ENCODE measurements at places on chromosomes 3 and 15. TPM values are rescaled to one million over a fixed set of nuclear protein-coding genes. Genes with fewer than 3 reads are reported as not detected.

GRCh38 chr3:160564258-160564911, 986 bp downstream of the KPNA4 start:
- peak; percentile 11 for DNase-seq

DNA sequence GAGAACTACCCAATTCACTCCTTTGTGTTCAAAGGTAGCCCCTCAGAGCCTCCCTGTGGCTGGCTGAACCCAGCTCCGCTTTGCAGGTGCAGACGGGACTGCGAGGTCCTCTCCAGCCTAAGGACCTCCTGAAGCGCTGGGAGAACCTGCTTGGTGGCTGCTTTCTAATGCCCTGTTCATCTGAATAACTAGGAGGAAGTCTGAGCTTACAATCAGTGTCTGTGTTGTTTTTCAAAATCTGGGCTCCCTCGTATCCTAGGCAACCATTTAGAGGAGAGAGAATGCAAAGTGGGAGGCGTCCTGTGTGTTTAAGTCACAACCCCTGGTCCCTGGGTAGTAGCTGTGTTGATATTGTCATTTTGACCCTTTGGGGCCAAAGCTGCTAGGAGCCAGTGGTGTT, 99.9 kb downstream of the GABRG3 start:
- no peak for DNase-seq

- no peak for DNase-seq
Observed at GRCh38 chr15:51982770-51983103, 11.2 kb upstream of the LEO1 start.

DNA sequence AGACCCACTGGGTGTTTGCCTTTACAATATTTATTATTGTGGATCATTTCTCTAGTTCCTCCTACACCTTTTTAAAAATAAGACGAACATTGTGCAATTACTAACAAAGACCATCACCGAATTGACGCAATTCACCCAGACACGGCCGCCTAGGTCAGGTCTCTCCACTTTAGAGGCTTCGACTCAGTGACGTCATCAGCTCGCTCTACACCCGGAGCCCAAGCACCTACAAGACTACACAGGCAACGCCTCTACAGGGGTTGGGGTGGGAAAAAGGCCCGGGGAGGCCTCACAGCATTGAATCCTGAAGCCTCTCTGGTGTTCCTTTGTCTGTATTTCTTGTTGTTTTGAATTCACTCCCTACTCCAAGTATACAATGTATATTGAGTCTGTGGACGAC, 16.6 kb downstream of the ZIC4 start:
- DNase-seq = no peak

GRCh38 chr15:58731756-58732535, 17.6 kb downstream of the ADAM10 start:
- no peak for DNase-seq

Gene NEK11
- 1.2 TPM for total RNA-seq

Gene SNX33
- 6.2 TPM for total RNA-seq

GRCh38 chr3:12438318-12438717, 46.0 kb upstream of the TSEN2 start:
- no peak for DNase-seq

Gene DIPK2A
- 16.9 TPM for total RNA-seq

Gene NEO1
- 5.6 TPM for total RNA-seq

DNA sequence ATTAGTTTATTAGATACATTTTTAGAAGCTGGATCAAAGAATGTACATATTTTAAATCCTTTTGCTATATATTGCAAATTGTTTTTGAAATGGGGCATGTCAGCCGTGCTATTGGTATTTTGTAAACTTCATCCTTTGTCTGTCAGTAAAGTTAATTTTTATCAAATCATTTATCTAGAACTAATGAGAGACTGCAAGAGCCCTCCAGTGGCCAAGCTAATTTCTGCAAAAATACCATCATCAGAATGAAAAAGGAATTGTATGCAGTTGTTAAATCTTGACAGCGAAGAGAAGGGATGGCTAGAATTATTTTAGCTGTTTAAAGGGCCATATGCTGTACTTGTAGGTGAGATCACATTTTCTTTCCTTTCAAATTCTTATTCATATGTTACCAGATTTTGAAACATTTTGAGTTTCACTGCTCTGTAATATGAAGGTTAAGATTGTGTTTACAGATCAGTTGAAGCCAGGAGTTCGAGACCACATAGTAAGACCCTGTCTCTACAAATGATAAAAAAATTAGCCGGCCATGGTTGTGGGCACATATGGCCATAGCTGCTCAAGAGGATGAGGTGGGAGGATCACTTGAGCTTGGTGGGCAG, 8.1 kb upstream of the CLDN11 start:
- DNase-seq = no peak

Gene RPL4
- 3,069 TPM for total RNA-seq

Gene GASK1A
- not detected for total RNA-seq

DNA sequence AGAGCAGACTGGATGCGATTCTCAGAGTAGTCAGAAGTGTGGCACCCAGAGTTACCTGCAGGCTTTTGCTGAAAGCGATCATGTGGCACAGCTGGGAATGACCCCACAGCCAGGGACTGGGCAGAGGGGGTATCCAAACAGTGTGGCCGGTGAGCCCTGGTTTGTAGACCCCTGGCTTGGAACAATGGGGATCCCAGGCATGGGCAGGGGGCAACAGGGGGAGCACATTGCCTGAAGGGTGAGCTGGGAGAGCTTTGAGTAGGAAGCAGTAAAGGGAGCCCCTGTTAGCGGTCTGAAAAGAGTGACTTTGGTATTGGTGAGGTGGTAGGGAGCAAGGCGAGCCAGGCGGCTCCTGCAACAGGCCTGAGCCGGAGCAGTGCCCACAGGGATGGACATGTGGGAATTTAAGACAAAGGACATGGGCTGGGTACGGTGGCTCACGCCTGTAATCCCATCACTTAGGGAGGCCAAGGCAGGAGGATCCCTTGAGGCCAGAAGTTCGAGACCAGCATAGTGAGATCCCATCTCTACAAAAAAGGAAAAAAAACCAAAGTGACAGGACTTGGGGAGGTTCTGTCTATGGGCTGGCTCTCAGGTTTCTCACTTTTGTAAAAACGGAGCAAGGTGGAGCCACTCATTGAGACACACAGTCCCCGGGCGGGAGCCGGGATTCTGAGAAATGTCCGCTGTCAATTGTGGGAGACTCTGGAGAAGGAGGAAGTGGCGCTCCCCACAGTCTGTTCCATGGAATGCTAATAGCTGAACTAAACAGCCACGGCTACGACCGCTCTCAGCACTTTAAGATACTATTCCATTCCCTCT, 223.8 kb upstream of the LYSMD4 start:
- no peak for DNase-seq

Gene PARL
- 93.7 TPM for total RNA-seq

Gene CKMT1B
- total RNA-seq = 0.86 TPM

- no peak for DNase-seq
Observed at GRCh38 chr15:62644889-62645742, 397.4 kb upstream of the TPM1 start.

GRCh38 chr3:31196881-31197364, 302.5 kb upstream of the GADL1 start:
- DNase-seq = no peak

GRCh38 chr3:16262174-16262573, 2.6 kb downstream of the DPH3 start:
- no peak for DNase-seq

Gene GHRL
- 2.4 TPM for total RNA-seq

- DNase-seq = no peak
Observed at GRCh38 chr3:98734306-98734705, 28.8 kb upstream of the ST3GAL6 start.

Gene TTLL13
- total RNA-seq = 0.29 TPM

GRCh38 chr3:107931326-107931725, 159.5 kb downstream of the CD47 start:
- no peak for DNase-seq

Gene KNG1
- not detected for total RNA-seq
